GM04503 (cell line): ENCODE measurements at places on chromosomes 4 and X.

- no peak for DNase-seq
Measured at GRCh38 chrX:70336767-70337166, 46.9 kb downstream of the KIF4A start.

- DNase-seq: no peak
Measured at GRCh38 chr4:93436000-93436626, 392.4 kb upstream of the ATOH1 start.

- no peak for DNase-seq
Measured at GRCh38 chrX:2610246-2611170, 80.6 kb upstream of the CD99 start.

- no peak for DNase-seq
Measured at GRCh38 chr4:17760626-17761025, 20.8 kb downstream of the FAM184B start.

- no peak for DNase-seq
Measured at GRCh38 chr4:122861172-122861943, 34.7 kb downstream of the FGF2 start.
